ENCODE measurements at places on chromosomes 3 and 15. TPM values are rescaled to one million over a fixed set of nuclear protein-coding genes. Genes with fewer than 3 reads are reported as not detected.

Gene SLC24A5
- total RNA-seq = not detected

Gene GTF2A2
- 22.3 TPM for total RNA-seq

Gene WDR72
- total RNA-seq = 93.5 TPM

Gene AQP9
- not detected for total RNA-seq

Gene OSBPL10
- total RNA-seq = 18.6 TPM

Gene ROPN1
- total RNA-seq = 0.54 TPM

Gene LTF
- 48.6 TPM for total RNA-seq

Gene CCR5
- total RNA-seq = not detected

Gene KIF15
- total RNA-seq = 1.8 TPM

Gene LRRIQ4
- not detected for total RNA-seq

Gene ITIH1
- total RNA-seq = not detected

Gene RETNLB
- total RNA-seq = not detected

Gene ADAMTSL3
- 7.1 TPM for total RNA-seq

Gene RPL14
- 272 TPM for total RNA-seq

Gene SCAANT1
- total RNA-seq = not detected

Gene ZNF502
- 6.4 TPM for total RNA-seq

Gene CMTM7
- total RNA-seq = 14.8 TPM

Gene CA12
- total RNA-seq = 4.7 TPM

Gene IL17RC
- total RNA-seq = 69.6 TPM

Gene DUOXA2
- total RNA-seq = 48.4 TPM

Gene GRAMD2A
- 8.8 TPM for total RNA-seq

All from thyroid gland (tissue), 4 donors.